ENCODE measurements at places on chromosomes 3 and 15.

DNA sequence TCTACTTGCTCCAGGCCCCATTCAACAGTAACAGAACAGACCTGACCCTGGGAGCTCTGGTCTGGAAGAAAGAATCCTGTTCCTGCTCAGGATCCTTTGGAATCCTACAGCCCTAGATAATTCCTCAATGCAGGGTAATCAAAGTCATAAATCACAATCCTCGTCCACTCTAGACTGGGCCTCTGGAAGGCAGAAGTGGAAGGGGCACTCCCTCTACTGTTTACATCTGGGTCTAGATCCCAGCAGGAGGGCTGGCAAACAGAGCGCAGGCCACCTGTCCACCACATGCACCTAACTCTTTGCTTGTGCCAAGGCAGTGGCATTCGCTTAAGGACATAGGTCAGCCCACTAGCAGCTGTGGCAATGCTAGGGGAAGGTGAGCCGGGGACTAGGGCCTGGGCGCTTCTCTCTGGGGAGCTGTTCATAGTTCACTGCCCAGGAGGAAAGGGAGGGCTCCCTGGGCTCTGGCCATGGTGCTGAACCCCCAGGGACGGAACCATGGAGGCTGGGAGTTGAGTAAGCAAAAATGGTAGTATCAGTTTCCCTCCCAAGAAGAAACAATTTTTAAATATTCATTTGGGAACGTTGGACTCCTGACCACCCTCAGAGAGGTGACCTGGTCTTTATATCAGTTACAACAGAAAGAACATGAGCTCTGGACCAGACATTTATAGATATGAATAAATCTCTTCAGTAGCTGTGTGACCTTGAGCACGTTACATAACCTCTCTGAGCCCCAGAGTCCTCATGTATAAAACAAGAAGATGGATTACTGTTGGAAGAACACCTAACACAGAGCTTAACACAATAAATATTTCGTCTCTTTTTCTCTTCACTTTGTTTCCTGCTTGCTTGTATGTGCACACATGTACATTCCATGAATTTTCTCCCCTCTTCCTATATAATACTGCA is 90.2 kb downstream of the NTRK3 start:
- no peak for DNase-seq

- no peak for DNase-seq
Observed at GRCh38 chr3:197025736-197026480, 3.7 kb downstream of the MELTF start.

- no peak for DNase-seq
Observed at GRCh38 chr3:129952556-129953355, 21.8 kb upstream of the TRH start.

DNA sequence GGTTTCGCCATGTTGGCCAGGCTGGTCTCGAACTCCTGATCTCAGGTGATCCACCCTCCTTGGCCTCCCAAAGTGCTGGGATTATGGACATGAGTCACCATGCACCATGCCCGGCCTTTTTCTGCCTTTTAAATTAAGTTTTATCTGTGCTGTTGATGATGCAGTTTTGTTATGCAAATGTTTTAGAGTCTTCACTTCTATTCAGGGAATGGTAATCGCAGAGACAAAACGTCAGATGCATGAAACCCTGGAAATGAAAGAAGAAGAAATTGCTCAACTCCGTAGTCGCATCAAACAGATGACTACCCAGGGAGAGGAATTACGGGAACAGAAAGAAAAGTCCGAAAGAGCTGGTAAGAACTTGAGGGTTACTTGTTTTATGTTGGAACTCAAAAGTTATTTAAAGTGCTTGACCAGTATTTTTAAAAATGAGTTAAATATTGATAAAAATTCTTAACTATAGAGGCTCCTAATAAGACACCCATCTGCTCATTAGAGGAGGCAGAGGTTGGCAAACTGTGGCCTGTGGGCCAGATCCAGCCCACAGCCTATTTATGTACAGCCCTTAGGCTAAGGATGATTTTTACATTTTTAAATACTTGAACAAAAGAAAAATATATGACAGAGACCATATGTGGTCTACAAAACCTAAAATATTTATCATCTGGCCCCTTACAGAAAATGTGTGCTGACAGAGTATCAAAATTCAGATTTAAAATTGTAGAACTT is 127.8 kb upstream of the LRRFIP2 start:
- no peak for DNase-seq

DNA sequence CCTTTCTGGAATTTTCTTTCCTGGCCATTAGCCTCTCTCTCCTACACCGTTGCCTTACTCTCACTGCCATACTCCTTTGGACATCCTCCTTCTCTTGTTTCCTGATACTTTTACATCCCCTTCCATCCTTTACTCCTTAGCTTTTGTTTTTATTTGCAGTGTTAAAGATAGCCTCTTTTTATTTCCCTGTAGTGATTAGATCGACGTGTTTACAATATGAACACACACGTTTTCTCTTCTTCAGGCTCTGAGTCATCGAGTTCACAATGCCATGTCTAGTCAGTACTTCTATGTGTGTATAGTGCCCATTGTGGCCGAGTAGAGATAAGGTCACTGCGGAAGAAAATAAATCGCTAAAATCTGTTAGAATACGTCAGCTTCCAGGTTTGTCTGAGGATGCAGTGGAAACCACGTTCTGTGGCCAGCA is 208.5 kb downstream of the LPP start:
- DNase-seq = no peak

- DNase-seq = no peak
Observed at GRCh38 chr3:9441501-9442221, 44.2 kb downstream of the SETD5 start.

DNA sequence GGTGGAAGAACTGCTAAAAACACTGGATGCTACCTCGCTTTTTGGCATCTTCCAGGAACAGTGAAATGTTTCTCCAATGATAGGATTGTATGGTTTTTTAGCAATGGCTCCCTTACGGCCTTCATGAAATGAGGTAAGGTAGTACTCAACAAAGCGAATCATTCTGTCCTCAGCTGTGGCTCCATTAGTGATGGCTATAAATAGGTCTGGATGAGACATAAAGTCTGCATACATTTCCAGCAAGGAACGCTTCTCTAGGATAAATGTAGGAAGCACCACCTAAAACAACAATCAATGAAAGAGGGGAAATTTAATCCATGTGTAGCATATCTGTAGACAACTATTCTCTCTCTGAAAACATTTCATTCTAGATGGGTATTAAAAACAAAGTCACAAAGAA is 32.4 kb upstream of the SNX4 start:
- no peak for DNase-seq

DNA sequence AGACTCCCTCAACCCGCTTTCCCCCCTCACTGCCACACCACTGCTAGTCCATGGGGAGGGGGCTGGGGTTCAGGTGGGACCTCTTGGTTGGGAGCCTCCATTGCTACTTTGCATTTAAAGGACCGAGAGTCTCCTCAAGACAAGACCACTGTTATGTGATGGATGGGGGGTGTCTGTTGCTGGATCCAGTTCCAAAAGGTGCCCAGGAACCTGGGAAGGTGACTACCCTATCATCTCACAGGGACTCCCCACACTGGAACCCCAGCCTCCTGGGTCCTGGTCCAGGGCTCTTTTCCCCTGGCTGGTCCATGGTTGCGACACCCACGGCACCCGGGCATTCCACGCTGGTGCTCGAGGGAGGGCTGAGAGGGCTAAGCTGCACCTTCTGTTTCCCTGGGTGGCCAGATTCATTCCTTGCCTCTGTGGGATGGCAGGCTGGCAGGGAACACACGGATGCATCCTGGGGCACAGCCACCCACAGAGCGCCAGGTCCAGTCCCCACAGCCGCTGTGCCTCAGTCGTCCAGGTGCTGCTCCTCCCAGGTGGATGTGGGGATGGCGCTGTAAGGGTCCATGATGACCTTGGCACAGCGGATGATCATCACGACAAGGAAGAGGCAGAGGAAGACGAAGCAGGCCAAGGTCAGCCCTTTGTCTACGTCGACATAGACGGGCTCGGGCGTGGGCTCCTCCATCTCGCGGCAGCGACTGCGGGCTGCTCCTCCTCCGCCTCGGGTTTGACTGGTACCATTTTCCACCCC is 48.6 kb downstream of the FAH start:
- DNase-seq = no peak

DNA sequence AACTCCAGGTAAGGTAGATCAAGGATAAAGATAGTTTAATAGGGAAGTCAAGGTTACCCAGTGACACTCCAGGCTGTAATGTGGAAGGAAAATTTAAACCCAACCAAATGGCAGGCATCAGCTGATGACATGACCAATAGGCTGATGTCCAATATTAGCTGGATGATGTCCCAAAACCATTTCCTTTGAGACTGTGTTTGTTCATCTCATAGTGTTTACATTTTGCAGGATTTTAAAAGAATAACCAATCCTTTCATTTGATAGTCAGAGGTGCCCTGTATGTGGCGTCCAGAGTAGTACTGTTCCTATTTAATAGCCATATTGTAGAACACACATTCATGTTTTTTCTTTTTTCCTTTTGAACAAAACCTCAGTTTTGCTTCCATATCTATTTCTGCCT is 23.3 kb upstream of the TMEM158 start:
- no peak for DNase-seq

DNA sequence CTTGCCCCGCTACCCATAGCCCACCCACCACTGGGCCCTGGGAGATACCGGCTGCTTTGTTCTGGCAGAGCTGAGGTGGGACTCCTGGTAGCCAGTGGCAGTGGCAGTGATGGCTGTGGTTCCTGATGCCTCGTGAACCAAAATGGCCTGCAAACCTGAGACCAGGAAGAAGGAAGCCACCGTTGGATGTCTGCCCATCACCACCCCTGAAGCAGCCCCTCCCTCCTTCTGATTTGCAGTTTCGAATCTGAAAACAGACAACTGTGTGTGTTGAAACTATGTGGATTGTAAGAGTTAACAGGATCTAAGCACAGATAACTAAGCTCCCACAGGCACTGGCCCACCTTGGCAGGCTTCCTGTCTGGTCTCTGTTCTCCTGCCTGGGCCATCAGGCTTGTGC is 66.6 kb downstream of the NUP210 start:
- DNase-seq = no peak

GRCh38 chr3:173467501-173467900 is 70.0 kb downstream of the NLGN1 start:
- no peak for DNase-seq

DNA sequence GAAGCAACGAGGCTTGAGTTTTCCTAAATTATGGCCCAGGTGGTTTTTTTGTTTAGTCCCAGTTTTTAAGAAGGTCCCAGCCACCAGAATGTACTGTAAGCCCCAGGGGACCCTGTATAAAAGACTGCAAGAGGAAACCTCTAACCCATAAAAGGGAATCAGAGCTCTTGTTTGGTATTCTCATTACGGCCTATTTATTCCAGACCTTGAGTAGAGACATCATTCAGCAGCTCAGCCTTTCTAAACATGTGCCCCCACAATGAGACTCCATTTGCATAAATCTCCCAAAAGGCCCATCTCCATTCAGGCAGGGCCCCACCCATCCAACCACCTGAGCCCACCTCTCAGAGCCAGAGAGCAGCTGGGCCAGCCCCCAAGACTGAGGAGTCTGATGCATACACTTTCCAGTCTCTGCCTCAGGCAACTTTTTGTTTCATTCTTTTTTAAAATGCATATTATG is 25.7 kb downstream of the ZDHHC3 start:
- DNase-seq = no peak

DNA sequence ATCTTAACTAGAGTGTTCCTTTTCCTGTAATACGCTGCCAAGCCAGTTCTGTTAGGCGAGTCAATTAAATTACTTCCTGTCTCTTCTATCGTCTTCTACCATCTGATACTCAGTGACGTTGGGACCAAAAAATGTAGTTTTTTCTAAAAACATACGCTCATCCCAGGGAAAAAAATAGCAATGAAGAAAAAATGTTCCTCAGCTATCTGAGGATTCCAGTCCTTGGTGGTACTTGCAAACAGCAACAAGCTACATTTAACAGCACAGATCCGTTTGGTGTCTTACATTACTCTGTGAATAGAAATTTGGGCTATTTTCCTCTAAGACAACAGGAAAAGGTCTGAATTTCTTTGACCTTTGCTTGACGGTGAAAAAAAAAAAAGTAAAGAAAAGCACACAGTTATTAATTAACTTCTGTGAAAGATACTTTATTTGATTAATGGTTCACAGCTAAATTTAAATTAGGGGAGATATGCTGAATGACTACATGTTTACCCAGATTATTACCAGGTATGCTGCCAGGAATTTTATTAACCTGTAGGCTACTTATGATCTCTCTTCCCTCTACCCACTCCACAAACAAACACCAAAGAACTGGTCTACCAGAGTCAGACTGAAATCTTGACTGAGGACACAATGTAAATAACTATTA is 254.4 kb upstream of the ZPLD1 start:
- no peak for DNase-seq

GRCh38 chr3:126720596-126720995 is 16.6 kb downstream of the CHCHD6 start:
- no peak for DNase-seq

GRCh38 chr3:128489927-128490649 is 2.9 kb downstream of the GATA2 start:
- no peak for DNase-seq

DNA sequence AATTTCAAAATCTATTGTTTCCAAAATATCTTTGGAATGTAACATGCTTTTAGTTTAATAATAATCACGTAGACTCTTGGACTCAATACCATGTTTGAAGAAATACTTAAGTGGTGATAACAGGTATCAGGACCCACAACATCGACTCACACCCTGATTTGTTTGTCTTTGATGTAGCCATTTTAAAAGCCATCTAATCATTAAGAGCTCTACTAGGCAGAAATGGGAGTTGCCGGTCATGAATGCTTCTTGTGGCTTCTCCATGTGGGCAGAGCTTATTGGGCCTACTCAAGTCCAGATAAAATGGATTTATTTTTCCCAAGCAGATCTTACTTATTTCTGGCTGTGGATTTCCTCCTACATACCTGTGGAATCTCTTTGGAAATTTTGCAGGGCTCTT is 261.6 kb upstream of the NR2F2 start:
- DNase-seq = no peak

Measured in globus pallidus (tissue), 1 donor.